WTC11 (cell line): ENCODE measurements at places on chromosomes 5 and 9. TPM values are rescaled to one million over a fixed set of nuclear protein-coding genes. Genes with fewer than 3 reads are reported as not detected.
A peak's percentile ranks its signal among the peaks of the same experiment; 100 is the strongest.

DNA sequence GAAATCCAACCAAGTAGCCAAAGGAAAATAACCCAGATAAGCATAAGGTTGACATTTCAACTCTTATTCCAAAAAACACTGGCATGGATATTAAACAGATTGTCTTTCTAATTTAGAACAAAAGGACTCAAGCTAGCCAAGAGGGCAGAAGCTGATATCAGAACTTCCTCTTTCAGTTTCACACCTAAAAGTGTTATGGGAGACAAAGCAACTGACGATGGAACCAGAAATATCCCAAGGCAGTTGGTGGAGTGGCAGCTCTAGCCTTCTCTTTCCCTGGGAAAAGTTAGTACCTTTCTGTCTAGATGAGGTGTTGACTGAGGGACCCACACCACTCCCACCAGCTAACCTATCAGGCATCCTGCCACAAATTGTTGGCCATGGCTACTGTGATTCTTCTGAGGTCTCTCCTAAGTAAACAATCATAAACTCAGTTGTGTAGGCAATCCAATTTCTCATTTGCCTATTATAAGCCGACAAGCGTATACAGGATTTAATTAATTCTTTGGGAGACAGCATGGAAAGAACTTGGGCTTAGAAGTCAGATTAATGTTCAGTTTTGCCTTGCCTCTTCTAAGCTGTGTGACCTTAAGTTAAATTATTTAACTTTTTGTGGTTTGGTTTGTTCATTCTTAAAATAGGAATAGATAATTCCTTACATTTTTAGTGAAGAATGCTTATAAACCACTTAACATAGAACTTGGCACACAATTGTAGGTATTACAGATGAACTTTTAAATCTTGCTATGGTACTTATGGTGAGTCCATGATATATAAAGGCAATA, 110.9 kb upstream of the ADAMTSL1 start:
- H3K27me3 ChIP-seq: no peaks in the 10 kb centered on the region
- H3K4me1 ChIP-seq: peaks cover 17% of the 10 kb centered on the region
- H3K27ac ChIP-seq: no peak overlapping the region
- H3K4me3 ChIP-seq: no peak overlapping the region

DNA sequence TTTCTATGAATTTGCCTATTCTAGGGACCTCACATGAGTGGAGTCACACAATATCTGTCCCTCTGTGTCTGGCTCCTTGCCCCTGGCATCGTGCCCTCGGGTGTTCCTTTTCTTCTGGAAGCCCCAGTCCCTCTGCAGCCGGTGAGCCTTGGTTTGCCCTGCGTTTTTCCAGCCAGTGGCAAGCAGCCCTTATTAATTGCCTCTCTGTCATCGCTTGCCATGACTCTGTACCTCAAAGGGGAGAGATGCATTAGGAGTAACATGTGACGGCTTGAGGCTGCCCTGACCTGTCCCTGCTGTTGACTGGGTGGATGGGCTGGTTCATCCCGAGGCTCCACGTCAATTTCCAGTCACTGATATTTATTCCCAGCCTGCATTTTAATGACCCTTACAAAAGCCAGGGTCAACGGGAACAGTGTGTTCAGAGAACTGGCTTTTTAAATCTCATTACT, 87.3 kb downstream of the CFAP90 start:
- peaks cover 53% of the 10 kb centered on the region for H3K36me3 ChIP-seq
- H3K4me1 ChIP-seq: no peaks in the 10 kb centered on the region; the same call in 1 of the 2 replicates
- DNase-seq: no peak
- H3K27me3 ChIP-seq: no peaks in the 10 kb centered on the region

Gene PCDHB16
- total RNA-seq: 3.5 to 4.1 TPM (median 3.7 TPM) in 3 replicates

- no peaks in the 10 kb centered on the region; the same call in 1 of the 2 replicates for H3K27me3 ChIP-seq
- H3K4me1 ChIP-seq: no peaks in the 10 kb centered on the region
Observed at GRCh38 chr5:132103969-132104391, 30.4 kb downstream of the CSF2 start.

Gene MARCHF11
- total RNA-seq: 2.9 to 3.8 TPM (median 3.1 TPM) in 3 replicates

- H3K27ac ChIP-seq: no peak overlapping the region
- peaks cover 5% of the 10 kb centered on the region for H3K4me1 ChIP-seq
- H3K27me3 ChIP-seq: peaks cover 7% of the 10 kb centered on the region
- H3K36me3 ChIP-seq: no peaks in the 10 kb centered on the region
- no peak overlapping the region for H3K4me3 ChIP-seq
- DNase-seq: no peak
Observed at GRCh38 chr5:116358911-116359418, 215.7 kb downstream of the SEMA6A start.

DNA sequence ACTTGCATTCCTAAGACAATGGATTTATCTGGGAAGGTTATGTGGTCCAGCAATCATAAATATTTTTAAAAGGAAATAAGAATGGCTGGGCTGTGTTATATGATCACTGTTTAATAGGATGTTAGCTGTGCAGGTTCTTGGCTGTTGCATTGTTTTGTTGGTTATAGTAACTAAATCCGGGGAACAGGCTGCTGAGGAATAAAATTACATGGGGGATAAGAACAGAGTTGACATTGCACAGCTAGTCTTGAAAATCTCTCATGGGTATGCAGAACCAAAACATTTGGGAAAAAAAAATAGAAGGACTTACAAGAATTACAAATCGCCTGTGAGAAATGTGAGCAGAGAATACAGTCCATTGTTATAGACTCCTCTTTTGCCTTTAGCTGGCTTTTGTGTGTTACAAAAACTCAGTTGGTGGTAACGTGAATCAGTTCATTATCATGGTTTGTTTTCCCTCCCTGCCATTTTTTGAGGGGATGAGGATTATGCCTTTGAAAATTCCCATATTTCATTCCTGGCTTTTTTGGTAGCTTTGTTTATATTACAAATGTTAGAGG, 375.3 kb upstream of the DAB2 start:
- no peaks in the 10 kb centered on the region for H3K36me3 ChIP-seq
- H3K27me3 ChIP-seq: no peaks in the 10 kb centered on the region
- no peak overlapping the region for H3K4me3 ChIP-seq
- peaks cover 13% of the 10 kb centered on the region for H3K4me1 ChIP-seq

GRCh38 chr5:151047814-151048425, 27.5 kb downstream of the GPX3 start:
- H3K27ac ChIP-seq: no peak overlapping the region; the same call in 1 of the 2 replicates
- H3K27me3 ChIP-seq: no peaks in the 10 kb centered on the region
- peaks cover 42% of the 10 kb centered on the region for H3K36me3 ChIP-seq
- no peak overlapping the region for H3K4me3 ChIP-seq
- no peaks in the 10 kb centered on the region for H3K4me1 ChIP-seq
- DNase-seq: peak; percentile 56

- H3K27me3 ChIP-seq: no peaks in the 10 kb centered on the region
- no peak overlapping the region for H3K4me3 ChIP-seq
- no peak for DNase-seq
- no peaks in the 10 kb centered on the region for H3K36me3 ChIP-seq
- no peaks in the 10 kb centered on the region for H3K4me1 ChIP-seq
Observed at GRCh38 chr5:131180407-131180806, 9.7 kb downstream of the LYRM7 start.

DNA sequence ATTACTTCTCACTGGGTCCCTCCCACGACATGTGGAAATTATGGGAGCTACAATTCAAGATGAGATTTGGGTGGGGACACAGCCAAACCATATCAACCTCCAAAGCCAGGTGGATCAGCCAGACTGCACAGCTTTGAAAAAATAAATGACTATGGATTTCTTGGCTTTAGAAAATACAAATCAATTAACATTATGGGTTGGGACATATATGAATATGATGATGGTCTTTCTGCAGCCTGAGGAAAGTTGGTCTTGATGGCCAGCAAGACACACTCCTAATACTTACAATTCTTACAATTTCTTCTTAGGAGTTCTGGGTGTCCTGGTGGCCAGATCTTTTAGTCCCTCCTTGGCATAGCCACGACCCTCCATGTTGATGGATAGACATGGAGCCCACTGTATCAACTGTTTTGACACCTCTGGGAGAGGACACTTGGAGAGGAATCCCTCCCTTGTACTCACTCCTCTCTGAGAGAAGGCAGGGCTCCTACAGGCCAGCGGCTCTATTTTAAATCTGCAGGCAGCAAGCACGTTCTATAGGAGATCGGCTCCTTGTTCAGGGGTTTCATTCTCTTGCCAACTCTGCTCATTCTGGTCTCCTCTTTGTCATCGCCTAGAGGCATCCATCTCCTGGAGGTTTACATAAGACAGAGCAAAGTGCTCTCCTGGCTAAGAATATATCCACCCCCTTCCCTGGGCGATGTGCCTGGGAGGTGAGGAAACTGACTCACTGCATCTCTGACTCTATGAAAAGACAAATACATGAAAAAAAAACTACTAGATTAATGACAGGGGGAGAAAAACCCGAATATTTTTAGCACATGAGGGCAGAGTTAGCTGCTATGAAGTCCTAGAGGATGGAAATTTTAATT, 145.9 kb downstream of the CARTPT start:
- H3K4me1 ChIP-seq: peaks cover 7% of the 10 kb centered on the region
- no peaks in the 10 kb centered on the region for H3K27me3 ChIP-seq
- no peak for DNase-seq
- H3K27ac ChIP-seq: no peak overlapping the region
- H3K36me3 ChIP-seq: no peaks in the 10 kb centered on the region

DNA sequence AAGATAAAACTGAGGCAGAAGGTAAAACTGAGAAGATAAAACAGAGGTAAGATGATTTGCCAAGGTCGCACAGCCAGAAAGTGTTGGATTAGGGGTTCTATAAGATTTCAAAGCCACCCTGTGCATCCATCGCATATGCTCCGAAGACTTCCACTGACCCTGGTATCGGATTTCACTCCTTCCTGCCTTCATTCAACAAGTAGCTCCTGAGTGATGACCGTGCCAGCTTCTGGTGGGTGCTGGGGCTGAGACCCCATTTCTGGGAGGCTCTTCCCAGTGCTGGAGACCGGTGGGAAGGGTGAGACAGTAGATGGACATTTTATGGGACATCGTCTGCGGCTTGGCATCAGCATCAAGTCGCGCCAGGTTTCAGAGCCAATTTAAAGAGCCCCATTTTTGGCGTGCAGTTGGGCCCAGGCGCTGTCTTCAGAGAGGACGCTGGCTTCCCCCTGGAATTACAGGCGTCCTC, 53.7 kb upstream of the DAB2IP start:
- peak overlapping the region; percentile 89 for H3K27ac ChIP-seq
- H3K36me3 ChIP-seq: peaks cover 12% of the 10 kb centered on the region
- peaks cover 21% of the 10 kb centered on the region for H3K27me3 ChIP-seq
- DNase-seq: no peak

DNA sequence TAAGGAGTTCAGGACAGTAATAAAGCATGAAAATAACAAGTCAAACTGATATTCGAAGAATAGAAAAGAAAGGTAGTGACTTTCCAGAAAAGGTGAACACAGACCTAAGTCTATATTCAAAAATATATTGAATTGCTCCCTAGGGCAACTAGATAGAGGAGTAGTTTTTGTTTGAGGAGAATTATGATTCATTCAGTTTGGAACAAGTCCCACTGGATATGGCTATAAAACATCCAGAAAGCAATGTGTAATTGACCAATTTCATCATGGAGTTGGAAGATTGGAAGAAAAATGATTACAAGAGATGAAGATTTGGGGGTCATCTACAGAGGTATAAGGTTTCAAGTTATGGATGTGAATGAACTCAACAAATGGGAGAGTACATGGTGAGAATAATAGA, 117.5 kb upstream of the ZNF462 start:
- no peaks in the 10 kb centered on the region for H3K27me3 ChIP-seq
- no peak for DNase-seq
- H3K27ac ChIP-seq: no peak overlapping the region
- no peaks in the 10 kb centered on the region for H3K36me3 ChIP-seq
- H3K4me3 ChIP-seq: no peak overlapping the region

GRCh38 chr5:98433673-98434072, 339.8 kb upstream of the RGMB start:
- H3K27ac ChIP-seq: no peak overlapping the region
- no peaks in the 10 kb centered on the region for H3K36me3 ChIP-seq
- H3K4me1 ChIP-seq: peaks cover 37% of the 10 kb centered on the region
- no peak for DNase-seq
- peaks cover 14% of the 10 kb centered on the region for H3K27me3 ChIP-seq

Gene NEUROG1
- 0.13 to 0.18 TPM in 2 of 3 replicates, not detected in the other for total RNA-seq

Gene SLC1A3
- 45.9 to 77.9 TPM (median 53.8 TPM) in 3 replicates for total RNA-seq

DNA sequence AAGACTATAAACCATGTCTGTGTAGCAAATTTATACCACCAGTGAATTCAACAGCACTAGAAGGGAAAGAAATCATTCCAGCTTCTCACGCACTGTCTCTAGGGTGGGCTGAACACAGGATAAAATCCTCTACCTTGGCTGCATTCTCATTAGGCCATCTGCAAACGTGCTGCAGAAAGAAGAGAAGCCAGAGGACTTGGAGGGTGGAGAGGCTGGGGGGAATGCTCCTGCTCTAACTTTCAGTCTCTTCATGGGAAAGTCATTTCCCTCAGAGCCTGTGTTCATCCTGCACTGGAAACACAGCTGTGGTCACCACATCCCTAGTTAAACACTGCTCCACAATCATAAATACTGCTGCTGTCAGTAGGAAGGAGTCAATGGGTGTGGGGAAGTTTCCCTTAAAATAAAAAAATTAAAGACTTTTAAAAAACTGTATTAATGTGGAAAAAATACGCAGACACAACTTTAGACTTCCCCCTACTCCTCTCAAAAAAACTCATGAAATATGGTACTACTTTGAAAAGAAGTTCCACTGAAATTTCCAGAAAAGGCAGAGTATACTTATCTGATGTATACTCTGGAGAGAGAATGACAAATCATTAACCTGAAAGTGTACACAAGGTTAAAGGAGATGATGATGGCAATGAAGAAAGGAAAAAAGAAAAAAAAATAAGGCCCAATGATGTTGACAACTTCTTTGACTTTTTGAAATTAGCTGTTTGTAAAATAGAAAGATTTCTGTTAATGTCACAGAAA, 46.8 kb downstream of the LHFPL2 start:
- H3K4me3 ChIP-seq: no peak overlapping the region
- no peaks in the 10 kb centered on the region for H3K27me3 ChIP-seq
- H3K27ac ChIP-seq: peak overlapping the region; percentile 71
- no peak for DNase-seq
- H3K36me3 ChIP-seq: peaks cover 9% of the 10 kb centered on the region
